A549 treated with DMSO at 1 μM for 4 hours (cell line): ENCODE measurements at places on chromosomes 7 and 10. TPM values are rescaled to one million over a fixed set of nuclear protein-coding genes. Genes with fewer than 3 reads are reported as not detected.

Gene CPEB3
- total RNA-seq: 0.21 to 0.44 TPM (median 0.38 TPM) in 5 replicates

Gene SLC18A3
- 0.03 TPM in 1 of 5 replicates, not detected in the others for total RNA-seq

Gene CYP3A4
- total RNA-seq: not detected in 5 replicates

Gene ERVW-1
- total RNA-seq: not detected in 5 replicates

Gene HOXA10
- 5.8 to 8.6 TPM (median 7.4 TPM) in 5 replicates for total RNA-seq

Gene FEZF1
- not detected in 5 replicates for total RNA-seq

Gene NT5C3A
- total RNA-seq: 36.2 to 45.0 TPM (median 41.4 TPM) in 5 replicates

Gene ADIRF
- total RNA-seq: 0.17 TPM in 1 of 5 replicates, not detected in the others

Gene ANLN
- 57.9 to 74.9 TPM (median 72.1 TPM) in 5 replicates for total RNA-seq

Gene RAB11FIP2
- 6.8 to 11.7 TPM (median 11.4 TPM) in 5 replicates for total RNA-seq

Gene AGR2
- total RNA-seq: 103 to 163 TPM (median 124 TPM) in 5 replicates

Gene PON3
- total RNA-seq: 28.7 to 39.9 TPM (median 35.0 TPM) in 5 replicates

Gene UNC5B
- 0.57 to 0.87 TPM (median 0.71 TPM) in 5 replicates for total RNA-seq

Gene AOAH
- total RNA-seq: 0.06 to 0.13 TPM in 2 of 5 replicates, not detected in the others

Gene EBF3
- total RNA-seq: 0.09 to 0.28 TPM (median 0.21 TPM) in 5 replicates

Gene VPS41
- total RNA-seq: 22.0 to 29.8 TPM (median 27.6 TPM) in 5 replicates

Gene HTRA1
- 48.8 to 64.7 TPM (median 56.3 TPM) in 5 replicates for total RNA-seq

Gene CC2D2B
- 0.15 to 0.34 TPM (median 0.22 TPM) in 3 of 5 replicates, not detected in the others for total RNA-seq

Gene LLCFC1
- not detected in 5 replicates for total RNA-seq

Gene SLC39A12
- not detected in 5 replicates for total RNA-seq

Gene PLAU
- total RNA-seq: 142 to 163 TPM (median 157 TPM) in 5 replicates

Gene DDC
- 0.76 to 1.8 TPM (median 1.2 TPM) in 5 replicates for total RNA-seq

Gene MSS51
- 0.36 to 0.74 TPM (median 0.44 TPM) in 5 replicates for total RNA-seq

Gene MET
- total RNA-seq: 90.2 to 136 TPM (median 115 TPM) in 5 replicates

Gene PRSS37
- total RNA-seq: not detected in 5 replicates

Gene FGFR2
- 0.36 to 0.52 TPM (median 0.45 TPM) in 5 replicates for total RNA-seq

Gene ELFN1
- total RNA-seq: 0.39 to 0.57 TPM (median 0.49 TPM) in 5 replicates

Gene CD36
- 0.07 to 0.21 TPM (median 0.09 TPM) in 4 of 5 replicates, not detected in the other for total RNA-seq

Gene CAV1
- total RNA-seq: 403 to 499 TPM (median 459 TPM) in 5 replicates

Gene RRP12
- total RNA-seq: 58.5 to 74.6 TPM (median 60.5 TPM) in 5 replicates

Gene MYO3A
- 0.11 TPM in 1 of 5 replicates, not detected in the others for total RNA-seq

Gene PCLO
- total RNA-seq: 0.77 to 1.5 TPM (median 1.1 TPM) in 5 replicates

Gene KIAA1549
- total RNA-seq: 6.8 to 9.2 TPM (median 8.1 TPM) in 5 replicates

Gene WDFY4
- 0.01 TPM in 1 of 5 replicates, not detected in the others for total RNA-seq

Gene STEAP1
- total RNA-seq: 13.3 to 15.8 TPM (median 15.7 TPM) in 5 replicates

Gene VDAC2
- total RNA-seq: 284 to 323 TPM (median 308 TPM) in 5 replicates

Gene TMEM140
- 1.3 to 1.7 TPM (median 1.4 TPM) in 5 replicates for total RNA-seq

Gene SMO
- 14.3 to 20.2 TPM (median 16.5 TPM) in 5 replicates for total RNA-seq

Gene SEMA3A
- total RNA-seq: 6.3 to 8.3 TPM (median 7.9 TPM) in 5 replicates

Gene RPEL1
- total RNA-seq: 0.03 TPM in 1 of 5 replicates, not detected in the others

Gene OR6B1
- total RNA-seq: not detected in 5 replicates

Gene AKR1C4
- total RNA-seq: 0.15 to 0.39 TPM (median 0.24 TPM) in 5 replicates

Gene ENKUR
- total RNA-seq: 0.17 to 0.43 TPM (median 0.31 TPM) in 5 replicates

Gene HTR5A
- total RNA-seq: not detected in 5 replicates

Gene GNAT3
- total RNA-seq: not detected in 5 replicates

Gene GPR141
- not detected in 5 replicates for total RNA-seq

Gene LRRTM3
- not detected in 5 replicates for total RNA-seq

Gene GARIN1A
- total RNA-seq: 0.26 to 0.80 TPM (median 0.65 TPM) in 5 replicates

Gene CCDC146
- 0.37 to 0.72 TPM (median 0.47 TPM) in 5 replicates for total RNA-seq

Gene MMP21
- total RNA-seq: 0.03 TPM in 1 of 5 replicates, not detected in the others

Gene OR2AE1
- total RNA-seq: not detected in 5 replicates

Gene SPDYE11
- total RNA-seq: not detected in 5 replicates
